ENCODE measurements at places on chromosomes 2 and 18.

DNA sequence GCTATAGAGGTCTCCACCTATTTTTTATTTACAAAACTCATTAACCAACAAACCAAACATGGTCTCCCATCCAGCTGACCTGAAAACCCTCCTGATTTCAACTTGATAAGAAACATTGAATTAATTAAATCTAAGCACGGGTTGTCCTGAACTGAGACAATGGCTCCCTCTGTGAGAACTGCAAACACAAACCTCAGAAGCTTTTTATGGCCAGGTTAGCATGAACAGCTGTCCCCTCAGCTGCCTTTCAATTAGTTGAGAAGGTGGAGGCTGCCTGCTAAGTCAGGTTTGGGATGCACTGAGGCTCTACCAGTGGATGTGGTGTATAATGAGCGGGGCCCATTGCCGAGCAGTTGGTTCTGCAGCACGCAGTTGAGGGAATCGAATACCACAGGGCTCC lies 258.5 kb upstream of the DDX18 start:
- DNase-seq = no peak

- no peak for DNase-seq
These were observed 94.6 kb downstream of the CERS6 start for GRCh38 chr2:168550670-168551069.

DNA sequence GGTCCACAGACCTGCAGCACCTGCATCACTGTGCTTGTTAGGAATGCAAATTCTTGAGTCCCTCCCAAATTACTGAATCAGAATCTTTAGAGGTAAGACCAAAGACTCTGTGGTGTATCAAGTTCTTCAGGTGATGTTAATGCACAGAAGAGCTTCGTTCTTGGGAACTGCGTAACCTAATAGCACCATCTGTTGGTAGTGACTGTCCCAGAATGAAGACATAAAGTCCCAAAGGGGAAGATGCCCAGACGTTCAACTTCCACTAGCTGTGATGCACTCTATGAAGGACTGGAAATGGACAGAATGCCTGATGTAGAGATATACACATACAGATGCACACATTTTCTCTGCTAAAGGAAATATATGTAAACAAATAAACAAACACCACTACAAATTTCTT lies 576.0 kb downstream of the LRP1B start:
- no peak for DNase-seq

DNA sequence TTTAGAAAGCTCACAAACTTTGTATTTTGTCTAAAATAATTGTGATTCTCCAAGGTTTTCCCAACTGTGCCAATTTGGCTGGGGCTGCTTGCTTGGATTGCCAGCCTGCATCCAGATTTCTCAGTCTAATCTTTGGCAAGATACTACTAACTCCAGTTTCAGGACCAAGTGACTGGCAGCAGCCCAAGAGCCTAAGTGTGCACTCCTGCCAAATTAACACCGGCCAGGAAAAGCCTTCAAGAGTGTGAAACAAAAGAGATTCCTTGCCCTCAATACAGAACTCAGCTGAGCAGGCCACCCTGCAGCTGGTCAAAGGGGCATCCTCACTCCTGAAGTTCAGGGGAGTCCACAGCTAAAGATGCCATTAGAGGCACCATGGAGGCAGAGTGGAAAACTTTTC lies 589.0 kb upstream of the ACVR2A start:
- DNase-seq = no peak

DNA sequence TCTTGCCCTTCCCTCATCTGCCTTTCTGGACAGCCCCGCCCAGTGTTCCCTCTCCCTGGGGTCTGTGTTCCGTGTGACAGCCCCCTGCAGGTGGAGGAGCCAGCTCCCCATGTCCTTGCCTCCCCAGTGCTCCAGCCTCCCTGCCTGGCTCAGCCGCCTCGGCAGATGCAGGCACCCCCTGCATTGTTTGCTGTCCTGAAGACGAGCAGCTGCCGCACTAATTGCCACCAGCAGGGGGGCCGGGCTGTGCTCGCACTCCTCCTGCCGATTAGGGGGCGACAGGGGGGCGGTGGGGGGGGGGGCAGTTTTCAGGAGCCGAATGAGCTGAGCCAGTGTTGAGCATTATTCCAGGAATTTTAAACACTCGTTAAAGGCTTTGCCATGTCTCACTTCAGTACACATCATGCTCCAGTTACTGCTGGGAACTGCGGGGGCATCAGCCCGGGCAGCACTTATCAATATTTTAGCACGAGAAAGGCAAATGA lies 23.3 kb downstream of the SIX3 start:
- no peak for DNase-seq

DNA sequence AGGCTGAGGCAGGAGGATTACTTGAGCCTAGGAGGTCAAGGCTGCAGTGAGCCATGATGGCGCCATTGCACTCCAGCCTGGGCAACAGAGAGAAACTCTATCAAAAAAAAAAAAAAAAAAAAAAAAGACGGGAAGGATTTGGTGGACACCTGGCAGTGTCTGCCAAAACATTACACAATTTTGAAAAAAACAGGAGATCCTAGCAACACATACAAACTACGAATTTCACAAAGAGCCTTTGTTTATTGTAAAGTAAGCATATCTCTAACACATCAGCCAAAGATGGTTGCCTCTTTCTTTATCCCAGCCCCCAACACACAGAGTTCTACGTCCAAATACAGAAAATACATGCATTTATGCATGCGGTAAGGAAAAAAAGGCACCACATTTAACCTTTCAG lies 7.6 kb downstream of the GPR45 start:
- no peak for DNase-seq

GRCh38 chr2:157820193-157820592 lies 55.9 kb downstream of the ACVR1 start:
- DNase-seq = no peak

DNA sequence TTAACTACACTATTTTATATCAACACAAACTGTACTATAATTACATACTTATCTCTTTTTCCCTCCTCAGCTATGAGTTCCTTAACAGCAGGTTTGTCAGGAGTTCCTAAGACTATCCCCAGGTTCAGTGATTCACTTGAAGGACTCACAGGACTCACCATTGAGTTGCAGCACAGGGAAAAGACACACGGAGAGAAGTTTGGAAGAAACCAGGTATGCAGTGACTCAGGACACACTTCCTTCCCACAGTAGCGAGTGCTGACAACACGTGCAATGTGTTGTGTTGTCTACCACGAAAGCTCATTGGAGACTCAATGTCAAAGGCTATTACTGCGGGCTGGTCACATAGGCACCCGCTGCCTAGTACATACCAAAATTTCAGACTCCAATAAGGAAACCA lies 32.0 kb downstream of the MGAT4A start:
- no peak for DNase-seq

GRCh38 chr2:221085936-221086335 lies 486.2 kb downstream of the EPHA4 start:
- DNase-seq = no peak

- no peak for DNase-seq
These were observed 37.3 kb downstream of the GKN2 start for GRCh38 chr2:68915393-68915792.

DNA sequence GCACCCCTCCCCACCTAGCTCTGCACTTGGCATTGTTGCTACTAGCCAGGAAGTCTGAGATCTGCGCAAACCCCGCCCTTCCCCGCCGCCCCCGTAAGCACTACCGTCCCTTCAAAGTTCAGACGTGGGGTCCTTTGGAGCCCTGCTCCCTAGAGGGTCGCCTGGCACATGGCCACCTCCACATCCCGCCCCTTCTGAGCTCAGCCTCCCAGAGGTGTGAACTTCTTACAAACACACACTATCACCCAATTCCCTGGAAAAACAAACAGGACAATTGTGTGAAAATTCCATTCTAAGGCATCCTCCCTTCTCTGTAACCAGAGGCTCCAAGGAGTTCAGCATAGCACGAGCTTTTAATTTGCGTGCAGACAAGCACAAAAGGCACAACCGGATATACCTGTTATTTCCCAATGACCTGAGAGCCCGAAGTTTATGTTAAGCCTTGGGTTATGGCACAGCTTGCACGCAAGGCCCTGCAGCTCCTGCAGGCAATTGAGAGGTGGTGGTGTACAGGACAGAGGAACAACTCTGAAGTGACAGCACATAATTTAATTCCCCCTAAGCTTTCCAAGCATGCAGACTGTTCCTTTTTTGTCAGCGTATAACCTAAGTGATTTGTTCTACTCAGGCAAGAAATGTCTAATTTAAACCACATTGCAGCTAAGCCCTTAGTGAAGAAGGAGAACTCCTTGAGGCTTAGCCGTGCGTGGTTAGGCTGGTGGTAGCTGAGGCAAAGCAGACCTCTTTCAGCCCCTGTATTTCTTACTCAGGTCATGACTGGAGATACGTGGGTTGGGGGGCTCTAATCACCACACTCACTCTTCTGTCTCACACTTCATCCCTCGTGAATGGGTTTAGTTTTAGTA lies 20.3 kb upstream of the CYP1B1 start:
- DNase-seq = no peak

- no peak for DNase-seq
These were observed 221.4 kb downstream of the IKZF2 start for GRCh38 chr2:212929971-212930370.

GRCh38 chr2:32732912-32733472 lies 105.1 kb downstream of the TTC27 start:
- DNase-seq = no peak

GRCh38 chr2:160869411-160869810 lies 290.8 kb upstream of the TANK start:
- DNase-seq = no peak

DNA sequence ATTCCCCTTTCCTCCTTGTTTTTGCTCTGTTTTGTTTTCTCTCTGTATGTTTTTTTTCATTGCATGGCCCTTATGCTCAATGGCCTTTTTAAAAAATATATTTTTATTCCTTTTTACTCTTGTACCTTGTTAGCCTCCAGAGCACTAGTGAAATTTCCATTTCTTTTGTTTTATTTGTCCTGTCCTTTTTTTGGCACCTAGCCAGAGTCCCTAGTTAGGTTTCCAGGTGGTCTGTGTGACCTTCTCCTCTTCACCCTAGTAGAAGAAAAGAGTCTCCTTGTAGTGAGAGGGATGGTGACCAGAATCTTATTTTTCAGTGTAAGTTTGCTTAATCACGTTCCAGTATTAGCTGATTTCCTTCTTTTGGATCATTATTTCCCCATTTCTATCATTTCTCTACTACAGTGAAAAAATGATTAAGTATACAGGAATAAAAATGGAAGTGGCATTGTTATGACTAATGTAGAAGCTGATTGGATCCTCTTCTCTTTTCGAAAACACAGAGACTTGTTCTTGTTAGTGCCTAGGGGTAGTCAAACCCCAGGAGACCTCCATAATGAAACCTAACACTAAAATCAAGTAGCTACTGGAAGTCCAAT lies 65.9 kb downstream of the NBEAL1 start:
- DNase-seq = no peak

DNA sequence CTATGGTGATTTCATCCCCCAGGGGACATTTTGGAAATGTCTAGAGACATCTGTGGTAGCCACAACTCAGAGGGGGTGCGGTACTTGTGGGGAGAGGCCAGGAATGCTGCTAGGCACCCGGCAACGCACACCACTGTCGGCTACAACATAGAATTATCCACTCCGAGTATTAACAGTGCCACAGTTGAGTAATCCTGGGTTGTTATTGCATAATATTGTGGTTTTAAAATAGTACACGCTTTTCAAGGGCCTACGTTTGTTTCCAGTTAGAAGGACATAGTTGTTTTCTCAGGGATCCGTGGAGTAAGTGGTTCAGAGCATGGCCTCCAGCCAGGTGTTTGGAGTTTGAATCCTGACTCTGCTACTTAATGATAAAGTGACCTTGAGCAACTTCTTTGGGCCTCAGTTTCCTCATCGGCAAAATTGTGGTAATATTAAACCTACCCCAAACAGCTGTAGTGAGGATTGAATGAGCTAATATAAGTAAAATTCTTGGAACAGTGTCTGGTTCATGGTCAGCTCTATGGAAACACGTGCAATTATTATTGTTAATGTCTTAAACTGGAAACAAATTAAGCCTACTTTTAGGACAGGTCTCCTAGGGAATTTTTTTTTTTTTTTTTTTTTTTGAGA lies 24.5 kb downstream of the CYP27A1 start:
- DNase-seq = peak; percentile 91

- no peak for DNase-seq
These were observed 232.6 kb downstream of the FAM210A start for GRCh38 chr18:13493725-13494124.

GRCh38 chr18:75698861-75699260 lies 271.4 kb upstream of the SMIM21 start:
- no peak for DNase-seq

- no peak for DNase-seq
These were observed 49.2 kb downstream of the PKDCC start for GRCh38 chr2:42096869-42097591.

DNA sequence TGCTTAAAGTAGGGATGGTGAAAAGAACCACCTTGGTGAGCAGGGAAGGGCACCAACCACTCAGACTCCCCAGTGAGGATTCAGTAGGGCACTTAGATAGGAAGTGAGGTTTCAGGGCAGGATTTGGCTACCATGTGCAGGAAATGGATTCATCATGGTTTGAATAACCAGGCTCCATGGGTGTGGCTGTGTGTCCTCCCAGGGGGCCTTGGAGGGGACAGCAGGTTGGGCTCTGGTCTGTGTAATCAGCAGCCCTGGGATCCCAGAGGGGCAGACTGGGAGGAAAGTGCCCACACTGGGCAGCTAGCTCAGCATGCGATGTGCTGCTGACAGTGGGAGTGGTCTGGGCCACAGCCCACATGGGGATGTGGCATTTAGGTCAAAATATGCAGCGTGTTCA lies 224.6 kb downstream of the CELF4 start:
- no peak for DNase-seq

DNA sequence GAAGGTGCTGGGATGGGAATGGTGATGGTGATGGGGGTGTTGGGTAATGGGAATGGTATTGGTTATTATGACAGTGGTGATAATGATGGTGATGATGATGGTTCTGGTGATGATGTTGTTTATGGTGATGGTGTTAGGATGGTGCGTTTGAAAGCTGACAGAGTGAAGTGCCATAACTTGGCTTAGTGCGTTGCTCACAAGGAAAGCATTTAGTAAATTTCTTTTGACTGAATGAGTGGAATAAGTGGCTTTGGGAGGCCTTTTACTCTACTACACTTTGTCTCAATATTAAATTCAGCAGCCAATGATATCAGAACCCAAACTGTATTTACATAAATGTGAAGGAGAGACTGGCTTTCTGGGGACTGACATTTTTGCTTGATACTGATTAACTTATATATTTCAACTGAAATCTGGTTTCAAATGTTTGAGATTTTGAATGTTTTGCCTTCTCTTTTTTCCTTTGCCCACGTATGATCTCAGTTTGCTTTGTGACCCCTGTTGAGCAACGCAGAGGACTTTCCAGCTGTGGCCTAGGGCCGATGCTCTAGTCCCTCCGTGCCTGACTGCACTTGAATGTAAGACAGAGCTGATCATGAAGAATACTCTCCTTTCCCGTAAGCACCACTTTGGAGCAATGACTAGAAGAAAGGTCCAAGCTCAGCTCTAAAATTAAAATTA lies 128.5 kb upstream of the SH3BP4 start:
- DNase-seq = no peak

DNA sequence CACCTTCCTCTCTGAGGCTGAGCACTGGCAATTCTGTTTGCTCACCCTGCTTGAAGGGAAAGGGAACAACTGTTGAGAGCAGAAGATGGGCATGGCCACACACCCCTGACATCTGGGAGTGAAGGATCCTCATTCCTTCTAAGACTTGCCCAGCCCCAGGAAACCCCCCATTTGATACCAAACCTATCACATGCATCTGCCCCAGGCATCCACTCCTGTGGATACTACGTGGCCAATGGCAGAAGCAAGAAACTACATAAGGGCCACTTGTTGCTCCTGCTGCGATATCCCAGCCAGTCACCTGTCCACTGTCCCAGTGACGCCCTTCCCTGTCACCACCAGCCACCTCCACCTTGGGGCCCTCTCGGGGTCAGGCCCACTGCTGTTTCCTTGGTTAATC lies 185.2 kb downstream of the SMAD2 start:
- no peak for DNase-seq

GRCh38 chr2:101549371-101549770 lies 74.5 kb upstream of the RFX8 start:
- DNase-seq = no peak
